ENCODE measurements at places on chromosomes 5 and 9. TPM values are rescaled to one million over a fixed set of nuclear protein-coding genes. Genes with fewer than 3 reads are reported as not detected.
A peak's percentile ranks its signal among the peaks of the same experiment; 100 is the strongest.

ADGRD2 gene
- total RNA-seq, result not detected

DNA sequence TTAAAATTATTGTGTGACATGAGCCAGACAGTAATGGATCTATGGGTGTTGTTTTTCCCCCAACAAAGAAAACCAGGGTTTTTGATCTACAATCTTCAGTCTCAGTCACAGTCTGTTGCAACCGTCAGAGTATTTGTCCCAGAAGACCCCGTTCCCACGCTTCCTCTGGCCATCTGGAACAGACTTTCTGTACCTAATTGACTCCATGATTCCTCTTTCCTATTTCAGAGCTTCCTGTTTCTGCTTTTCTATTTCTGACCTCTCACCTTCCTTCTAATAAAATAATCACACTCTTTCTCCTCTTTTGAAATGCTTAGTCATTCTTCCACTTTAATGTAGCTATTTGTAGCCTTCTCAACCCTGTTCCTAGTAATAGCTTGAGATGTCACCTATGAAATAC, 1044.8 kb downstream of the DTWD2 start:
- DNase-seq, result no peak

DNA sequence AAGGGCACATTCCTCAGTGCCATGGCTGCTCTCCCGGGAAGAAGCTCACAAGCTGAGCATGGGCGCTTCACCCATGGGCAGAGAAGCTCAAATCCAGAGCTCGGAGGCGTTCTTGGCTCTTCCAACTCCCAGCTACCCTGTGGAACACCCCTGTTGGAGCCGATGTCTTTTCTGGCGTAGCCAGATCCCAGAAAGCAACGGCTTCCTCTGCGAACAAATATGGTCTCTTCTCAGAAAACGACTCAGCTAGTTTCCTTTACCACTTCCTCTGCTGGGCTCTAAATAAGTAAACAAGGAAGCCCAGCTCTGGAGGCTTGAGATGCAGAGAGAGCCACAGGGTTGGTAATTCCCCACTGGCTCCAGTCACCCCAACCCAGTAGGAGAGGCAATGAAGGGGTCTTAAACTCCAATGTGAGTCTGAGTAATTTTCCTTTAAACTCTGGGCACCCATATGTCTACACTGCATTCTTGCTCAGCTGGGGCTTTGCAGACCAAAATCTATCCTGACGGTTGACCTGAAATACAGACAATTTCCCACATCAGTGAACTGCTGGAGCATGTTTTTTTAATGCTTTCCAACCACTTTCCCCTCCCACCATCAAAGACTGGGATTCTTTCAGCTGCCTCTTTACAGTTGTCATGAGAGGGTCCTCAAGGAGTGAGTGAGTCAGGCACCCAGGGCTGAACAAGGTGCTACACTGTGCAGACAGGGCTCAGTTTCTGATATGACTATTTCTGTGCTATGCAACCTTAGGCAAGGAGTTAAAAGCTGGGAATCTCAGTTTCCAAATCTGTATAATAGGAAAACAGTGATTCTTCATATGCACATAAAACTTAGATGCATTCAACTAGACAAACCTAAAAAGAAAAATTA, at the start of gene LCP2:
Gene LCP2, minus strand, starts transcription at position 189 of the 874 bp plus-strand sequence. Its CDS starts 166 bp downstream, at position 23.
- no peak for DNase-seq

GRCh38 chr9:116189683-116190082, 36.1 kb downstream of the PAPPA start:
- peak; percentile 60 for DNase-seq

- DNase-seq, result peak; percentile 27
Measured at GRCh38 chr9:130298662-130299279, 33.2 kb downstream of the HMCN2 start.

PRUNE2 gene
- total RNA-seq, result 13.6 TPM

ORM2 gene
- 3.1 TPM for total RNA-seq

- no peak for DNase-seq
Measured at GRCh38 chr9:72151104-72151503, 1.9 kb downstream of the GDA start.
